ENCODE measurements at places on chromosomes 1 and 21.

DNA sequence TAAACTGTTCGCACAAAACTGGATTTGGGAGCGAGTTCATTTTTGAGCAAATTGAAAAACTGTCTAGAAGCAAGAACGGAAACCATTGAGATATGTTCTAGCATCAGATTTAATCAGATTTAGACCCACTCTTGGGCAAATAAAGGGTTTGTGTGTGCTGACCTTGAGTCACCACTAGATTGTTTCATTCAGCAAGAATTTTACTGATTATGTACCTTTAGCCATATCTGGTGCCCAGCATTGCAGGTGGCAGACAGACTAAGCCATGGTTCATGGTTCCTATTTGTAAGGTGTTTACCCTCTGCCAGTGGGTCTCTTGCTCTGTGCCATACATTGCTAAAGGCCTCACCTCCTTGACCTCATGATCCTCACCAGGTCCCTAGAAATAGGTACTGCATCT lies 1.4 kb downstream of the NUDC start:
- no peak for DNase-seq

DNA sequence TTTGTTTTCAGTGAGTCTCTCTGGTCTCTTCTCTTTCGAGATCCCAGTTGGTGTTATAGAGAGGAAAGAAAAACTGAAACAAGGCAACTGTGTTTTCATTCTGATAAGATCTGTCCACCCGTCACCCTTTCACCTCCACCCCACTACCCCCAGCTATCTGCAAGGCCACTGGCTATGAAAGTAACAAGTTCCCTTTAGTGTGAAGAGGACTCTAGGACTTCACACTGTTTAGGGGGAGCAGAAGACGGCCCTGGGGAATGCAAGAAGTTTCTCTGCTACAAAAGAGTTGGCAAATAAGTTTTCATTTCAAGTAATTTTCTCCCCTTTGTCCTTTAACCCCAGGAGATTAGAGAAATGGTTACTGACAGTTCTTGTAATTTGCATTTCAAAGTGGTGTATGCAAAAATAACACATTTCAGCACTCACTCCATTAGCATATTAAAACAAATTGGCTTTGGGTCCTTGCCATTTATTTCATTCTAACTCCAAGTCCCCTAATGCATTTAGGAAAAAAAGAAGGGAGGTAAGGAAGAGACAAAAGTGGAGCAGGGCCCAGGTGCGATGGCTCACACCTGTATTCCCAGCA lies 79.6 kb upstream of the PPM1J start:
- DNase-seq, result no peak

- DNase-seq, result no peak
These were observed 112.2 kb downstream of the USP25 start for GRCh38 chr21:15841856-15842564.

DNA sequence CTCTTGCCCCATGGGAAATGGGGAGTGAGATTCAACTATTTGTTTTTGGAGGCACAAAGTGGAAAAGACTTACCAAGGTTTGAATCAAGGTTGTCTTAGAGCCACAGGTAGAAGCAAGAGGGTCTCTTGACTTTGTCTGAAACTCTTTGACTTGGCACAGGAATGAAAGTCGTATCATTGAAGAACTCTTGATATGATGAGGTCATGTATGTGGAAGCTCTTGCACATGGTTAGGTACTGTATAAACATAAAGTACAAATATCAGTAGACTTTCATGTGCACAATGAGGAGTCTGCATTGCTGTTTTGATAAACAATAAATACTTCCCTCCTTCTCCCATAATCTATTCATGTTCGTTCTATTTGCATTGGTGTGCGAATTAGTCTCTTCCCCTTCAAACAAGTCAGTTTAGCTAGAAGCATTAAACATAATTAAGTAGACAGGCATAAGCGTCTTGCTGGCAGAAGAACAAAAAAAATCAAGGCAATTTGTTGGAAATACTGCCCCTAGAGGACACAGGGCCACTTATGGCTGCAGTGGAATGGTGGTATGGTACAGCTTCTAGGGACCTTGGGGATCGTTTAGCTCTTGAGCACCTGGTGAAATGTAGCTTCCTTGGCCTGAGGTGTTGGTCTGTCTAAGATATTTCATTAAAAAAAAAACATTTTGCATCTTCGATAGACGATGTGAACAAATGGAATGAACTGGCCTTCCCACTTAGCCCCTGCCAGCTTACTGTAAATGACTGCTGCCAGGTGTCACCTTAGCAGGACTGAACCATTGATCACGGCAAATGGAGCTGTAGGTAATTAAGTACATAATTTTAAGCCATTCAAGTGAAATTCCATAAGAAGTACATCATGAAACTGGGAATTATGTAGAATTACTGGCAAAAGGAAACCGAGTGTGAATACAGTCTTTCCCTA lies 218.0 kb upstream of the GALNT2 start:
- DNase-seq, result no peak

- DNase-seq, result no peak
These were observed 727.6 kb upstream of the CHRM3 start for GRCh38 chr1:238658763-238659162.

- no peak for DNase-seq
These were observed 59.9 kb upstream of the IPO9 start for GRCh38 chr1:201769072-201769471.

GRCh38 chr1:200183637-200184036 lies 156.1 kb downstream of the NR5A2 start:
- DNase-seq, result no peak

DNA sequence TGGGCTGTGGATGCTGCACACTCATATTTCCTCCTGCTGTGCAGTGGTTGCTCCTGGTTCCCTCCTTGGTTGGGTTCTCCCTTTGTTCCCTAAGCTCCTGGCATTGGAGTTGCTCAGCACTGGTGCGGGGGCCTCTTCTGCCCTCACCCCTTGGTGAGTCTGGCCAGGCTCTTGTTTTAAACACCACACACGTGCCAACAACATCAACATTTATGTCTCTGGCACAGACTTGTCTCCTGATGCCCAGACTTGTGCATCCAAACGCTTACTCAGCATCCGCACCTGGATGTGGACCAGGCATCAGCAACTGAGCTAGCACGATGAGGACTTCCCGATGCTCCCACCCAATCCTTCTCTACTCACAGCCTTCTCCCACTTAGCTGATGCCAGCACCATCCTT lies 627.6 kb downstream of the NPHP4 start:
- no peak for DNase-seq

DNA sequence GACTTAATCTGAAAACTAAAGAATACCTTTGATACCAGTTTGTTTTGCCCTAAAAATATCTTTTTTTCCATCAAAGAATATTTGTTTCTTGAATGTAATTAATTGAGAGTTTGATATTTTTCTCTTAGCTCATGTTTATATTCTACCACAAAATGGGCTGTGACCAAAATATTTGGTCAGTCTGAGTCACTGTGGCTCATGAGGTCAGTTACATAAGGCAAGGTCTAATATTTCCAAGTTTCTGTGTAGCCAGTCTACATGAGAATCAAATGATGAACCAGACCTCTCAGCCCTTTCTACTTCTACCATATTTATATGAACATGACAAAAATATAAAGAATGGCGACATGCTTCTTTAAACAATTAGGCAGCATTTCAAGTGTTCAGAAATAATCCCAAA lies 83.0 kb upstream of the IVNS1ABP start:
- DNase-seq, result no peak

DNA sequence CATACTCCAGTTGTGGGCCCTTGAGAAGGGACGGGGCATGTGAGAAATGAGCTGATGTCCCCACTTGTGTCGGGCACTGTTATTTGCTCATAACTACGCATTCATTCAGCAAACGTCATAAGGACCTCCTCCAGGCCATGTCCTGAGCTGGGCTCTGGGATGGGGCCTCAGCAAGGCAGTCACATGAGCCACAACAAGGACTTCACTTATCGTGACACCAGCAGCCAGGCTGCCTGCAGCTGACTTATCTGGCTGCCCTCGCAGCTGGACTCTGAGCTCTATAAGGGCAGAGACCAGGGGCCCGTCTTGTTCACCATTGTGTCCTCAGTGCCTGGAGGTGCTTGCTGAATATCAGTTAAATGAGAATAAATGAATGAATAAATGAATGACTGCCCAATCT lies 37.5 kb upstream of the GRIK3 start:
- no peak for DNase-seq

DNA sequence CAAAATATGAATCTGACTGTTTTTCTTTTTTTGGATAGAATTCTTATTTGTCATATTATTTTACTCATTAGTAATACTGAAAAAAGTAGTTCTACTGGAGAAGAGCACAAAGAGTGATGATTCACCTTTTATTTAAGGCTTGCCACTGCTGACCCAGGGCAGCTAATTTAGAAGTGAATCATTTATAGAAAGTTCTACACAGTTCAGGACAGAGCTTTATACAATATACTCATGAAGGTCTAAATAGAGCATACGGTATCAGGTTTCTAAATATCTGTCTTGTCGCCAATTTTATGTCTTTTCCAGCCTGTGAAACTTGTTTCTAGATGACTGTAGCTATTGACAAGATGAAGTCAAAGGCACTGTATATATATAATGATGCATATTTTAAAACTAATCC lies 25.0 kb downstream of the GIPC2 start:
- DNase-seq, result no peak

DNA sequence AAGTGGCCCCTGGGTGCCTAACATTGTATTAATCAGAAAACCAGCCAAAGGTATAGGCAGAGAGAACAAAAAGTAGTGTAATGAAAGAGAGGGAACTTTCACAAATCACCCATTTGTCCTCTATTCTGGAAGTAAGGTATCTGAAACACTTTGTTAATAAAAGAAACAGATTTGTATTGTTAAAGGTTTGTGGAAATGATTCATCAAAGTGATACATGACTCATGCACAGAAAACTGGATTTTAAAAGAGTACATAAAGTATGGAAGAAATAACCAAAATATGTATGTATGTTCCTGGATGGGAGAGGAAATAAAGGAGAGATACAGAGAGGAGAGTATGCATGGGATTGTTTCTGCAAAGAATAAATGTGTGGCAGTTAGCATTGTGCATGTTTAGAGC lies 126.8 kb downstream of the RGS21 start:
- DNase-seq, result no peak
